ENCODE measurements at places on chromosomes 6 and 20. TPM values are rescaled to one million over a fixed set of nuclear protein-coding genes. Genes with fewer than 3 reads are reported as not detected.
A peak's percentile ranks its signal among the peaks of the same experiment; 100 is the strongest.

DNA sequence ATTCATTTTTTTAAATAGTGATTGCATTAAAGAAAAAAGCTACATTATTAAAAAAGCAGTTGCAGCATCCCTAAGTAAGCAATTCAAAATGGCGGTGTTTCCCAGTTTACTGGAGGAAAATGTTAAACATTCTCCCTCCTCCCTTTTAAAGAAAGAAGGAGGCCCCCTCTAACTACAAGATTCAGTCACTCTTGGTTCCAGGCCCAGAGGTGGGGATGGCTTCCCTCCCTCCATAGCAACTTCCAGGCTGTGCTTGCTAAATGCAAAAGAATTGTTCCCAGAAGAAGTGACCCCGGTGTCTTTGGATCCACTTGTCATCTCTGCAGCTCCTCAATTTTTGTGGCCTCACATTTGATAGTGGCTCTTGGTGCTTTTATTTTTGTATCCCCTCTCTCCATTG lies 165.9 kb downstream of the SOBP start:
- no peak for DNase-seq

DNA sequence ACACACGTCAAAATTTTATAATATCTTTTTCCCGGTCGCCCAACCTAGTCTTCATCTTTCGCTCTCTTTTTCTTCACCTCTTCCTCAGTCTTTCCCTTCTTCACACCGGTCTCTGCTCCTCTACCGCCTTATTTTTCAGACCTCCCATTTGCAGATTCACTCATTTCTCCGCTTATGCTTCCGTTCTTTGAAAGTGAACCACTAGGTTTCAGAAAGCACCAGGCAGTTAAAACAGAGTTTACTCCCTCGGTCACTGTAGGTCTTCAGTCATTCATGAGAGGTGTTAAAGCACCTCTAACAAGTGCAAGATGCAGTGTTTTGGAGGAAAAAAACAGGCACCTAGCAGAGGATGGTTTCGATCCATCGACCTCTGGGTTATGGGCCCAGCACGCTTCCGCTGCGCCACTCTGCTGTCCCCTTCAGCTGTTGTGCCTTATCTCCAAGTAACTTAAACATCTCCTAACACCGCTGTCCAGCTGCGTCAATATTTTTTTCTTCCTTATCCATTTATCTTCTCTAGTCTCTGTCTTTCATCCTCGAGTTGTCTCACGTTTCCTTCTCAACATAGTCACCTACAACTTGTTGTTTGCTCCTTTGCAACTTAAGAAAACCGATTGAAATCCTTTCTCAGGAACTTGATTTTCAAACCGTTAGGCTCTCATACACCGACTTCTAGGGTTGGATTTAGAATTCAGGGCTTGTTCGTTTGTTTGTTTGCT lies 119.7 kb upstream of the ZNF184 start:
- DNase-seq, result peak; percentile 80

DNA sequence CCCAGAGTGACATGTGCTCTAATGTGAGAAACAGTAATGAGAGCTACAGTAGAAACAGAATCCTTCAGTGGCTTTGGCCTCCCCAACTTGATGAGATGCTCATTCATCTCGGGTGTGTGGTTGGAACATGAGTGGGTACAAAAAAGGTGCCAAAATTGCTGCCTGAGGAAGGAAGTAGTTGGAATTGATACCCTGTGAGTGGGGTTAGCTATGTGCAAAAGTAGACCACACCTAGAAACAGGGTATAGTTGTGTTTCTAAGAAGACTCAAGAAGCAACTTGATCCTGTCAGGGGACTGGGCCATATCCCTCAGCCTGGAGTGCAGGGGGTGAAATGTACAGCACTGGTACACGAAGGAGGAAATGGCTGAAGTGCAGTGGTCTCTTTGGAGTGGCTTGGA lies 206.4 kb upstream of the SUPT3H start:
- no peak for DNase-seq

GRCh38 chr6:29919506-29920445 lies 22.6 kb upstream of the HLA-A start:
- no peak for DNase-seq

GRCh38 chr6:98764373-98764911 lies 69.9 kb upstream of the POU3F2 start:
- DNase-seq, result no peak

DNA sequence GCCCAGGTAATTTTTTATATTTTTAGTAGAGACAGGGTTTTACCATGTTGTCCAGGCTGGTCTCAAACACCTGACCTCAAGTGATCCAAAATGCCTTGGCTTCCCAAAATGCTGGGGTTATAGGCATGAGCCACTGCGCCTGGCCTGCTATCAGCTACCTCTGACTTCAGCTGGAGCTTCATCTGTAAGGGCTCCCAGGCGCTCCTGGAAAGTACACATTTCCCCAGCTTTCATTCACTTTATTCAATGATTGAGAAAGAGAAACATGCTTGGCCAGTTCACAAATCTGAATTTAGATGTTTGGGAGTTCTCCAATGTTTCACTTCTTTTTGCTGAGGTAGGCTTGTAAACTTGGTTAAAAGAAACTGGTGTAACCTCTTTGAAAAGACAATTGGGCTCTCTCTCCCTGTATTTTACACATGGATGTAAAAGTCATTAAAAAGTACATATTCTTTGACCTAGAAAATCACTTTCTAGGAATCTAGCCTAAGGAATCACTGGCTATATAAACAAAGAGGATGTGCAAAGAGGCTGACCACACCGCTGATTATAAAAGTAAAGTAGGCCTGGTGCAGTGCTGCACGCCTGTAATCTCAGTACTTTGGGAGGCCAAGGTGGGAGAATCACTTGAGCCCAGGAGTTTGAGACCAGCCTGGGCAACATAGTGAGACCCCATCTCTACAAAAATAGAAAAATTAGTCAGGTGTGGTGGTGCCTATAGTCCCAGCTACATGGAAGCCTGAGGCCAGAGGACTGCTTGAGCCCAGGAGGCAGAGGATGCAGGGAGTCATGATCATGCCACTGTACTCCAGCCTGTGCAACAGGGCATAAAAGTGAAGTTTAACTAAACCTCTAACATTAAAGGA lies 128.9 kb downstream of the BACH2 start:
- no peak for DNase-seq

GRCh38 chr6:157376241-157376640 lies 4.7 kb upstream of the ZDHHC14 start:
- DNase-seq, result no peak

GRCh38 chr6:124917769-124918168 lies 44.5 kb upstream of the RNF217 start:
- no peak for DNase-seq

GRCh38 chr6:75098709-75099108 lies 107.1 kb downstream of the COL12A1 start:
- peak; percentile 49 for DNase-seq

DNA sequence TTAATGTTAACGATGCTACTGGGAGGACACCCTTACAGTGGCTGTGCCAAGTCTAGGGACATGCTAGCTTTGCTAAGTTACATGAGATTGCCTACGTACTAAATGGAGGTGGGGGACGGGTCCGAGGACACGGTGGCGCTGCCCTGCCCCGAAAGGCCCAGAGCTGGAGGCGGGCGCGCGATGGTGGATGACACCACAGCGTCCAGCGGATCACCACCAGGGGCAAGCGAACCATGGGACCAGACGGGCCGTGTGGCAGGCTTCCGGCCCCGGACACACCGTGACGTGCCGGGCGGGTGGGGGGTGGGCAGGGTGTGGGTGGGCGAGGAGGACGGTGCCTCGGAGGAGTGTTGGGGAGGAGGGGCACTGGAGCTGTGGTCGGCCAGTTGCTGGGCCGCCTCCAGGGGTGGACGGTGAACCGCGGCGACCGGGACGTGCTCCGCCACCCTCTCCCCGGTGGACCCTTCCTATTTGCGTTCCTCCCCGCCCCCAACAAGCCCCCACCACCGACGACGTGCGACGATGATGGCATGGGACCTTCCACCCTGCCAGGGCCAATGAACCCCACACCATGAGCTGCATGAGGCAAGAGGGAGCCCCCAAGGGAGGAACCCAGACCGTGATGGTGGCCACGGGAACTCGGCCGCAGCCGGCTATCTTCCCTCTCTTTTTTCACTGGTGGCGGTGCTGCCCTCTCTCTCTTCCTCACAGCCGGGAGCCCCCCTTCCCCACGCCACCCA lies 773.3 kb upstream of the DEFB115 start:
- no peak for DNase-seq

- no peak for DNase-seq
Measured at GRCh38 chr6:16333580-16333979, 95.2 kb downstream of the GMPR start.

DNA sequence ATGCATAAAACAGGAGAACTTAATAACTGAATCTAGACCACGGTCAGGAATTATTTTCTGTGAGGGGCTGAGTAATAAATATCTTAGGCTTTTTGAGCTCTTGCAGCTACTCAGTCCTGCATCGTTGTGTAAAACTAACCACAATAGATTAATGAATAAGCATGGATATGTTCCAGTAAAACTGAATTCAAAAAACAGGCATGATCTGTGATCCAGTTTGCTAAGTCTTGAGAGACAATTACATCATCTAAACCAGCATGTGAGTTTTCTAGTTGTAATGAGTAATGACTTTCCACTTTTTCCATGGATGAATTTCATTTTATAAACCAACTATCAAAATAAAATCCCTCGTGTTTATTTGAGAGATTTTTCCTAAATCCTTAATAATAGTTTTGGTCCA lies 336.8 kb downstream of the RFPL4B start:
- no peak for DNase-seq

DNA sequence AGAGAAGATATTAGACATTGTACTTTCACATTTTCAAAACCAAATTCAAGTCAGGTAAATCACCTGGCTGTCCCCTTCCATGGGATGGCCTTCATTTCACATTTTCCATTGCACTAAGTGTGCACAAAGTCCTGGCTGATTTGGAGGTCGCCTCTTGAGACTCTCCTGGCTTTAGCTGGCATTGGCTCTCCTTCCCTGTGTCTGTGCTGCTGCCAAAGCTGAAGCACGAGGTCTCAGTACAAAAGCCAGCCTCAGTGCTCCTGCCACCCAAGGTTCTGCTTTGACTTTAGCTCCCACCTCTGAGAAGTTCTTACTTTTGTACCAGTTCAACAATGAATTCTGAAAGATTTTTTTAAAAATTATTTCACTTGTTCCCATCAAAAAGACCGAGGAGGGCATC lies 289.2 kb upstream of the CNR1 start:
- no peak for DNase-seq

- no peak for DNase-seq
Measured at GRCh38 chr6:112017169-112017568, 36.7 kb upstream of the CCN6 start.

- no peak for DNase-seq
Measured at GRCh38 chr6:169886631-169887227, 135.3 kb downstream of the ERMARD start.

GRCh38 chr6:19320111-19320581 lies 517.0 kb upstream of the ID4 start:
- no peak for DNase-seq

- DNase-seq, result no peak
Measured at GRCh38 chr6:47306887-47307286, 2.8 kb downstream of the TNFRSF21 start.

GRCh38 chr20:50353289-50353961 lies 156.8 kb upstream of the PTPN1 start:
- no peak for DNase-seq

GRCh38 chr6:28010526-28010925 lies 53.5 kb downstream of the OR2B6 start:
- no peak for DNase-seq

PRL gene
- not detected for total RNA-seq

CD24 gene
- 1,415 TPM for total RNA-seq

CRISP2 gene
- total RNA-seq, result not detected

ABHD16B gene
- 0.24 TPM for total RNA-seq

F13A1 gene
- total RNA-seq, result not detected

CPNE5 gene
- not detected for total RNA-seq

EEF1A2 gene
- 359 TPM for total RNA-seq

TOMM34 gene
- total RNA-seq, result 61.1 TPM

Data from Calu3 (cell line).